Pulmonary artery endothelial cell (primary cell): ENCODE measurements at places on chromosomes 11 and 22.

- no peak for DNase-seq
These were observed 82.9 kb downstream of the EXT2 start for GRCh38 chr11:44178381-44178780.

GRCh38 chr11:19592842-19593241 lies 119.8 kb upstream of the NAV2 start:
- DNase-seq = no peak

- no peak for DNase-seq
These were observed 16.5 kb downstream of the ZBTB16 start for GRCh38 chr11:114075891-114076441.

GRCh38 chr11:7982582-7983119 lies 4.5 kb upstream of the EIF3F start:
- no peak for DNase-seq

DNA sequence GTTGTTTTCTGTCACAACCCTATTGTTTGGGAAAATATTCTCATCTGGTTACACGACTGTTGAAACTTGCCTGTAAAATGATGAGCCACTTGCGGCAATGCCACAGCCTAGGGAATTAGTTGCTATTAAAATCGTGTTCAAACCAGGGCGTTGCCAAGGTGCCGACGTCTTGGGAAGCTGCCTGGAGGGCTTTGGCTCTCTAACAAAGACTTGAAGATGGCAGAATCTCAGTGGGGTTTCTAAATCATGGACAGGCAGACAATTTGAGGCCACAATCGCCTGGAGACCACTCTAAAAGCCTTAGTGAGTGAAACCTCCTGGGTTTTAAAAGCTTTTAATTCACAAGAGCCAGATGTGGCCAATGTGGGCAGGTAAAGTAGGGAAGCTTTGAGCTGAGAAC lies 117.2 kb upstream of the BMAL1 start:
- no peak for DNase-seq

GRCh38 chr11:130409594-130410388 lies 18.6 kb downstream of the ADAMTS8 start:
- DNase-seq = no peak

DNA sequence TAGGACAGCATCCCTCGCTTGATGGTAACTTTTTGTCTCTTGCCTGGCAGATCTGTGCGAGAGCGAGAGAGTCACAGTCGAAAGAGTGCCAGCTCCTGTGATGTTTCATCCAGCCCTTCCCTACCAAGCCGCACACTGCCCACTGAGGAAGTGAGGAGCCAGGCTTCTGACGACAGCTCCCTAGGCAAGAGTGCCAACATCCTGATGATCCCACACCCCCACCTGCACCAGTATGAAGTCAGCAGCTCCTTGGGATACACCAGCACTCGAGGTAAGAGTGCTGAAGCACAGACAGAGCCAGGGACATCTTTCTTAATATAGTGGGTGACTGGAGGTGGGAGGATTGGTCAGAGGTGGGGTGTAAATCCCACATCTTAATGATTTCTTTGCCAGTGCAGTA lies 61.1 kb downstream of the DEPDC5 start:
- DNase-seq = no peak

GRCh38 chr11:66568124-66568916 lies at the start of gene CTSF:
Gene CTSF (minus strand): TSS chr11:66568606. CDS start chr11:66568486, 120 bp downstream.
- DNase-seq = peak; percentile 26

GRCh38 chr11:103696123-103696522 lies 340.3 kb upstream of the DDI1 start:
- no peak for DNase-seq

DNA sequence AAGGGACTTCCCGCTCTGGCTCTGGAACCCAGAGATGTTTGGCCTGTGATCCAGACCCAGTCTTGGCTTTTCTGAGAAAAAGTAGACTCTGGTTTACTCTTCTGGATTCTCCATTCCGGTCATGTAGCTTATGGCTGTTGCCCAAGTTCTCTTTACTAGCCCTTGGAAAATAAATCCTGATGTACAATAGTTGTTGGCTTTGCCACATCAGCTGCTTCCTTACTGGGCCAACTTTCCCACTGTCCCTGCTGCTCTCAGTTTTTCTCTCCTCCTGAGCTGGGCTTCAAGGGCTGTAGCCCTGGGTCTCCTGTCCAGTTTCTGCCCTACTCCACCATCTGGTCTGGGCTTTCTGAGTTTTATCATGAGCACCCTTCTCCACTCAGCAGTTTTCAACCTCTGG lies 12.5 kb downstream of the PATZ1 start:
- DNase-seq = no peak

DNA sequence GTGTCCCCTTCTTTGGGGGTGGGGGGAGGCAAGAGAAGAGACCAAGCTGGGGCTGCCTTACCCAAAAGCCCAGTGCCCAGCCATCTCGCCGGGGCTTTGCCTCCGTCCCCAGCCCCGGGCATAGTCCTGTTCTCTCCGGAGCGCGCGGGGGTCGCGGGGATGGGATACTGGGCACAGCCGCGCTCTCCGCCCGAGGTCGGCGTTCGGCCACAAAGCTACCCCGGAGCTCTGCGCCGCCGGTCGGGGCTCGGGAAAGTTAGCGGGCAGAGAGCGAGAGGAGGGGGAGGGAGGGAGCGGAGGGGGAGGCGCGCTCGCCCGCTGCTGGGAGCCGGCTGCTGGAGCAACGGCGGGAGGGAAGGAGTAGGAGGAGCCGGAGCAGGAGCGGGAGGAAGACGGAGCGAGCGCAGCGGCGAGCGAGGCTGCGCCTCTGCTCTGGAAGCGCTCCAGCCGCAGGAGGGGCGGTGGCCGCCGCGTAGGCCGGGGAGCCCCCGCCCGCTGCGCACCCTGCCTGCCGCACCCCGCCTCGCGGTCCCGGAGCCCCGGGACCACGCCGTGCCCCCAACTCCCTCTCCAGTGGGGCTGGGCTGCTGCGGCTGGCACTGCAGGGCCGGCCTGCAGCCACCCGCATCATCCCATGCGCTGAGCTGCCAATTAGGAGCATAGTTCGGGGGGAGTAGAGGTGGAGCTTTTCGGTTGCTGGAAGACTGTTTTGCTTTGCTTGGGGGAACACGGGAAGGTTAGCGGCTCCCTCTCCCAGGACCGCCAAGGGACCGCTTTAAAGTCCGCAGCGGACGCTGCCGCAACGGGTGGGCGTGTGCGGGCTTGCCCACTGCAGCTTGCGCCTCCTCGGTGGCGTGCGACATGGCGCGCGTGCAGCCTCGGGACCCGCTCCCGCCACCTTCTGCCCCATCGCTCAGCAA lies at the start of gene SCN4B:
Gene SCN4B (minus strand): TSS at position 272 of the 920 bp plus-strand sequence. CDS start 150 bp downstream, at position 122.
- DNase-seq = no peak
